NCI-H1930 (cell line): ENCODE measurements at places on chromosomes 13 and 19.

DNA sequence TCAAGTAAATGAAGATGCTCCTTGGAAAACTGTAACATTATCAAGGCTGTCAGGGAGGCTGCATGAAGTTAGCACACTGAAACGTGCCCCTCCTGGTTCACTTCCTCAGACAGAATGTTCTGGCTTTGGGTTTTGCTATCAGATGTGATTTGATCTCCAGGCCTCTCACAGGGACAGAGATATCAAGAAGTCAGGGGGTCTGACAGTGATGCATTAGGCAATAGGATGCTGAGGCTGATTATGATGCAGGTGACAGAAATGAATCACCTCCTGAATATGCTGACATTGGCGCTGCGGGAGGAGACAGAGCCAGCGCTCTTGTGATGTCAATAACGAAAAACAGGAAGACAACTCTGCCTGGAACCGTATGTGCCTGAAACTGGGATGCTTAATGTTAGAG, 278.5 kb downstream of the DCT start:
- DNase-seq = no peak

DNA sequence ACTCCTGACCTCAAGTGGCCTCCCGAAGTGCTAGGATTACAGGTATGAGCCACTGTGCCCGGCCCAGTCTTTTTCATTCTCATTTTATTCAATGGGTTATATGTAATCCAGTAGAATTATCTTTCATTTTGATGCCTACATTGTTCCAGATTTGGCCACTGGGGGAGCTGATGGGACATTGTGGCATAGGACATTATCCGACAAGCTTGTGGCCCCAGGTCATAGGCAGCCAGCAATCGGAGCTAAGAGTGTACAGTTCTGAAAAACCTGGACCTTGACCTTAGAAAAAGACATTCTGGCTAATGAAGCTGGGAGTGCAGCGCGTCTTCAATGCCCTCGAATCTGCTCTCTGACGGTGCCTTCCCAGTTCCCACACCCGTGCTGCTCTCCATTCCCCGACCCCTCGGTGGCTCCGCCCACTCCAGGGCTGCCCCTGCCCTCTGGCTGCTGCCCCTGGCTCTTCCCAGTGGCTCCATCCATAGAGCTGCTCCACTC, 108.7 kb downstream of the TEX29 start:
- DNase-seq = peak; percentile 69

GRCh38 chr19:15436012-15436825, 13.5 kb downstream of the WIZ start:
- DNase-seq = no peak

GRCh38 chr13:40408602-40409001, 257.8 kb downstream of the FOXO1 start:
- DNase-seq = no peak

DNA sequence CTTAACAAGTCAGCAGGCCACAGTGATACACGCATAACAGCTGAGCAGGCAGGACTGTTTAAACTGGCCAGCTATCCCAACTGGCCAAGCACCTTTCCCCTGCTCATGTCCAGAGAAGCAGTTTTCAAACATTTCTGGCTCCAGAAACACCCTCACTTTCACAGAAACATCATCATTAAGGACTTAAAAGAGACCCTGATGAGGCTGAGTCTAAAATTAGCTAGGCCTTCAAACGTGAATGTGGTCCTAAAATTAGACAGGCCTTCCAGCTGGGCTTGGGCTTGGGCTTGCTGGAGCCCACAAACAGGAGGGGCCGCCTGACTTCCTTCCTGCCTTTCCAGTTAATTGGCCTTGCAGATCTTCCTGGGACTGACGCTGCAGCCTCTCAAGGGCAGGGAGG, 334.2 kb downstream of the DNAJC15 start:
- no peak for DNase-seq

DNA sequence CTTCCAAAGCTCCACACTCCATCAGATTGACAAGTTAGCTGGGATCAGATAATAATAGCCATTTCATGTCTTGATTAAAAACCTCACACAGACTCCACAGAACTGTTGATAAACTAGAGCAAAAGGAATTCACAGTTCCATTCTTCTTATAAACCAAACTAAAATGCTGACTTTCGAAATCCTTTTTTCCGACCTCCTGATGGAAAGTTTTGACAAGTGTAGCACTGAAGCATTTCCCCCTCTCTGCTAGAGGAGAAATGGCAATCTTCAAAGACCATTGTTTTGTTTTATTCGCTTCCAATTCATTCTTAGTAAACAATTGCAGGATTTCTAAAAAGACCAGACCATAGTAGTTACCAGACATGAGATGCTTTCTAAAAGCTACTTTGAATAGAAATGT, 58.8 kb downstream of the COL4A2 start:
- DNase-seq = no peak

GRCh38 chr19:48540110-48540509, 11.9 kb upstream of the SULT2B1 start:
- DNase-seq = peak; percentile 30

GRCh38 chr13:80235166-80235966, 105.6 kb downstream of the SPRY2 start:
- no peak for DNase-seq

DNA sequence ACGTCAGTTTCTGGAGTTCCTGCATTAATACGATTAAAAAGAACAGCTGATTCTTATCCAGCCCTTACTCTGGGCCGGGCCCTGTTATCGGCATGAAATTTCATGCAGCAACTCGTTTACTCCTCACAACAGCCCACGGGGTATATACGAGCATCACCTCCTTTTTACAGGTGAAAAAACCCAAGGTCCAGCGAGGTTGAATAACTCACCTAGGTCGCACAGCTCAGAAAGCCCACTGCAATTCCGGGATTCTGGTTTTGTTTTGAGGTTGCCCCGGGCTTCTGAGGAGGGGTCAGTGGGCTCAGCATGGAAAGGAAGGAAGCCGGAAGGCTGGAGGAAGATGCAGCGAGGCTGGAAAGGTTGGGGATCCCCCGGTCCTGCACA, 577 bp upstream of the ACP7 start:
- no peak for DNase-seq

DNA sequence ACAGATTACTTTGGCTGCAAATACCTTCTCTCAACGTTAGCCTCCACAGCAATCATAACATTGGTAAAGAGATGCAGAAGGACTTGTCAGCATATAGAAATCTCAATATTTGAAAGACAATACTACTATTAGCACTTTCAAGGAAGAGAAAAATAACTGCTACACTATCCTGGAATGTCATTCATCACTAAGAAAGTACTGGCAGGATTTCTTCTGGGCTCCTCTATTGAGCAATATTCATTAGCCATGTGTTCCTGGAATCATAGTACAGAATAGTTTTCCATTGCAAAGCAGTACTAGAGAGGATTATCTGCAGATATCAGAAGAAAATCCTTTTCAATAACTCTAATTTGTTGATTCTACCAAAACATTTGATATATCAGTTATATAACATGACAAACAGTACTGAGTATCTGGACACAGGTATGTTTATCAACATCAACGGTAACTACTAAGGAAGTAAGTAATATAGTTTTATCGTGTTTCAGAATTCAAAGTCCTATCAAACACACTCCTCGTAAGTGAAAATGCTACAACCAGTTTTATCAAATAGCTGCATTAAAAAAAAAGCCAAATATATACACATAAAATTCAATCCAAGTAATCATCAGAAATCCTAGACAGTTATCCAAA, 27.3 kb downstream of the INTS6 start:
- no peak for DNase-seq

GRCh38 chr19:49442354-49442753, 1.0 kb upstream of the SLC17A7 start:
- no peak for DNase-seq

DNA sequence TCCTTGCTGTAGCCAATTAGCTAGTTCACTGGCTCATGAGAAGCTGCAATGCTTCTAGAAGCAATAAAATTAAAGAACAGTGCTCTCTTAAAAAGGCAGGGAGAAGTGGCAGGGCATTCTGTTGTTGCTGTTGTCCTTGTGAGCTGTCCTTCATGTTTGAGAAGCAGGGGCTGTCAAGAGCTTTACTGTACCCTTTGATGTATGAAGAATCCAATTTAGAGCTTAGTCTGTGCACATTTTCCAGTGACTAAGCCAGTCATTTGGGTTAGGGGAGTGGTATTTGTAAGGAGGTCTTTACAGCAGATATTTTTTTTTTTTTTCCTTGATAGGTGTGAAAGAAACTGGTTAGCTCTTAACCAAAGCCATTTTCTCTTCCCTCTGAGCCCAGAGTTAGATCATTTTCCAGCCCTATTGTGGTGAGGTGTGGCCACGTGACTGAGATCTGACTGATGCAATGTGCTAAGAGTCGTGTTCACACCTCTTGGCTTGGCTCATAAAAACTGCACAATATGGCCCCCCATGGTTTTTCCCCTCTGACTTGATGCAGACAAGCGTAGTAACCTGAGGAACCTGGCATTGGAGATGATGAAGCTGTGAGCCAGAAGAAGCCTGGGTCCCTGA, 309.6 kb upstream of the TMTC4 start:
- DNase-seq = no peak

DNA sequence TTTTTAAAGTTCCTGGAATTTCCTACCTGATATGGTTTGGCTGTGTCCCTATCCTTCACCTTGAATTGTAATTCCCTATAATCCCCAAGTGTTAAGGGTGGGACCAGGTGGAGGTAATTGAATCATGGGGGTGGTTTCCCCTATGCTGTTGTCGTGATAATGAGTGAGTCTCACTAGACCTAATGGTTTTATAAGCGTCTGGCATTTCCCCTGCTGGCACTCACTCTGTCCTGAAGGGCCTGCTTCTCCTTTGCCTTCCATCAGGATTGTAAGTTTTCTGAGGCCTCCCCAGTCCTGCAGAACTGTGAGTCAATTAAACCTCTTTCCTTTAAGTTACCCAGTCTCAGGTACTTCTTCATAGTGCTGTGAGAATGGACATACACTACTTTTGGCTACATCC, 298.7 kb downstream of the HS6ST3 start:
- no peak for DNase-seq

- no peak for DNase-seq
Measured at GRCh38 chr19:36046443-36047050, 7.5 kb downstream of the THAP8 start.

- DNase-seq = no peak
Measured at GRCh38 chr13:112132142-112132541, 65.2 kb downstream of the SOX1 start.

DNA sequence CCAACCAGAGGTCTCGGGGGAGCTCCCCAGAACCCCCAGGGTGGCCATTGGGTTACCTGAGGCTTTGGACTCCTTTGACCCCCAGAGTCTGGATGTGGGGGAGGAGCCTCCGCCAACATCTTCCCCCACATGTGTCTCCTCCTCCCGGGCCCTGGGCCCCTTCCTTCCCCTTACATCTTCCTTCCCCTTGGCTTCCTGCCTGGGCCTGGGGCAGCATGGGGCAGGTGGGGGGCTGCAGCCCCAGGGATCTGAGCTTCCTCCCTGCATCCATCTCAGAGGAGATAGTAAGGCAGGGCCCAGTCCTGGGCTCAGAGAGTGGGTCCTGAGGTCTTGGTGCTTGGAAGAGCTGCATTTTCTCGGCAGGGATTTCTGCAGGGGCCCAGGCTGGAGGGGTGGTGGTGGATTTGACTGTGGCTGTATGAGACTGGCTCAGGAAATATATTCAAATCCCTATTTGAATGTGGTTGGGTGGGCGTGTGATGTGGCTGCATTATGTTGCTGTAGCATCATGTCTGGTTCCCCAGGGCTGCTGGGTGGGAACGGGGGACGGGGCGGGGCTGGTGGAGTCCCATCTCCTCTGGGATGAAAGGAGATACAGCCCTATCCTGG, 919 bp downstream of the VAV1 start:
- DNase-seq = no peak

GRCh38 chr19:14553042-14553938, 18.6 kb downstream of the NDUFB7 start:
- no peak for DNase-seq

- DNase-seq = no peak
Measured at GRCh38 chr13:112868308-112868707, 100.7 kb upstream of the MCF2L start.

GRCh38 chr13:29594710-29595379, 643 bp downstream of the SLC7A1 start:
- DNase-seq = peak; percentile 24
